ENCODE measurements at places on chromosomes 16 and 17.

GRCh38 chr17:3688027-3688553, 7.9 kb downstream of the P2RX5 start:
- no peak for DNase-seq
- no peak overlapping the region for H3K27ac ChIP-seq
- peaks cover 56% of the 10 kb centered on the region for H3K27me3 ChIP-seq
- H3K4me3 ChIP-seq, result no peak overlapping the region

GRCh38 chr16:72569677-72570076, 397.7 kb upstream of the PMFBP1 start:
- no peak for DNase-seq
- no peak overlapping the region for H3K27ac ChIP-seq
- H3K4me3 ChIP-seq, result no peak overlapping the region
- no peaks in the 10 kb centered on the region for H3K4me1 ChIP-seq

DNA sequence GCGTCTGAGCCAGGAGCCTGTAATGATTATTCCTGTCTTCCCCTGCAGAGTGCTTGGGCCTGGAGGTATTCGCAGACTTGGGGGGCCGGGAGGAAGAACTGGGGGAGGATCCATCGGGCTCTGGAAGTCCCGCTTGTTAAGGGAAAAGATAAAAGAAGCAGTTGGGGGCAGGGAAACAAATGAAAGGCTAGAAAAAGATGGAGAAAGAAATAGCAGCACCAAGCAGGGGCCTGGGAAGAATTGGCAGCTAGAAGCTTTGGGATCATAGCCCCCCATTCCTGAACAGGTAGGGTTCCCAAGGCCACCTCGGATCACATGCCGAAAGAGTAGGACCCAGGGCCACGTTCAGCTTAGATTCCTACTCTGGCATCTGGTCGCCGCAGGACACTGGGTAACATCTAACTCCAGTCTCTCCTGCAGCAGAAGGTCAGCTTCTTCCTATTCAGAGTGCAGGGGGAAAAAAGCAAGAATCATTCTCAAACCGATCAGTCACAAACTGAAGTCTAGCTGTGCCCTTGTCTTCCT, 23.6 kb downstream of the ADAM11 start:
- H3K4me3 ChIP-seq, result peak overlapping the region; percentile 44
- no peaks in the 10 kb centered on the region for H3K27me3 ChIP-seq
- DNase-seq, result no peak
- peak overlapping the region; percentile 93 for H3K27ac ChIP-seq

DNA sequence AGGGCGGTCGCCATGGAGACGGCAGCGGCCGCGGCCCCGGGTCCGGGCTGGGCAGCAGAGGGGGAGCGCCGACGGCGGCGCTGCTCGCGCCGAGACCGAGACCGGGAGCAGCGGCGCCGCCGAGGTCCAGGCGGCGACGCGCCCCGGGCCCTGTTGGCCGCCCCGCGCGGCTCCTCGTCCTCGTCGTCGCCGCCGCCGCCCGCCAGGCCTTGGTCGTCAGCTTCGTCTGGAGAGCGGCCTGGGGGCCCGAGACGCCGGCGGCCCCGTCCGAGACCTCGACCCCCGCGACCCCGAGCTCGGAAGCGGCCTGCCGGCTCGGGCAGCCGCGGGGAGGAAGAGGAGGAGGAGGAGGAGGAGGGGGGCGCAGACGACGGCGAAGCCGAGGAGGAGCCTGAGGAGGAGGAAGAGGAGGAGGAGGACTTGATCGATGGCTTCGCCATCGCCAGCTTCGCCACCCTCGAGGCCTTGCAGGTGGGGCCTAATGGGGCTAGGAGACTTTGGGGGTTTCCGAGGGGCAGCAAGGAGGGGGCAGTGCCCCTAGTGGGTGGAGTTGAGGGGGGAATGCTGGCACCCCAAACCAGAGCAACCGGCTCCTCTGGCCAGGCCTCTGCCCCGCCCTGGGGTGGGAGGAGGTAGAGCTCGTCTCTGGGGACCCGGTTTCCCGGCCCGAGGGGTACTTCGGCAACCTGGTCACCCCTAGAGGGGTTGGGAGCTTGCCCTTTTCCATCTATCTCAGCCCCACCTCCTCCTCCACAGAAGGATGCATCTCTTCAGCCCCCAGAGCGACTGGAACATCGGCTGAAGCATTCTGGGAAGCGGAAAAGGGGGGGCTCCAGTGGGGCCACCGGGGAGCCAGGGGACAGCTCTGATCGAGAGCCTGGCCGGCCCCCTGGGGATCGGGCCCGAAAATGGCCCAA, 1.5 kb downstream of the FBRS start:
- peak overlapping the region; percentile 100 for H3K27ac ChIP-seq
- no peaks in the 10 kb centered on the region for H3K27me3 ChIP-seq
- peak overlapping the region; percentile 88 for H3K4me3 ChIP-seq
- peaks cover 64% of the 10 kb centered on the region for H3K36me3 ChIP-seq

DNA sequence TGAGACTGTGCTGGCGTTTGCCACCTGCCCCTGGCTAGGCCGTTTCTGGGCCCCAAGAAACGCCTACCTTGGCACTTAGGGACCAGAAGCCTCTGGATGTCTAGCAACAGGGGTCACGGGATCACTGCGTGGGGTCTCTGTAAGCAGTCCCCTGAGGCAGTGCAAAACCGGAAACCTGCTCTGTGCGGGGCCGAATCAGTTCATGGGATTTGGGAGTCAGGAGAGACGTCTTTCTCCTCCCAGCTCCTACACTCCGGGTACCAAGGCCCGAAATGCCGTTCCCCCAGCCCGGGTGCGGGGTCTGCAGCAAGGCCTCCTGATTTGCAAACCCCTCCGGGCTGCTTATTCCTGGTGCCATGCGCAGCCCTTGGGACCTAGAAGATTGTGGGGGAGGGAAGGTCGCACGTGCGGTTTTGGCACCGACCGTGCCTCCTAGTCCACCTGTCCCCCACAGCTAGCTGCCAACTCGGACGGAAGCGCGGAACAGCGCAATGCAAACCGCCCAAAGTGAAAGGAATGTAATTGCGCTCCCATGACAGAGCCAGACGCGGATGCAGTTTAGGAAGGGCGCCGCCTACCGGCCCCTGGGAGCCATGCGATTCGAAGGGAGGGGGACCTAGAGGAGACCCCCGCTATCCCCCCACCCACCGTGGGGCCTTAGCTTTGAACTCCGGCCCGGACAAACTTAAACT, 6.5 kb downstream of the IRX5 start:
- no peak for DNase-seq
- peak overlapping the region; percentile 92 for H3K27ac ChIP-seq
- H3K4me3 ChIP-seq, result peak overlapping the region; percentile 85
- peaks cover 6% of the 10 kb centered on the region for H3K36me3 ChIP-seq

GRCh38 chr17:14732211-14732610, 431.3 kb downstream of the HS3ST3B1 start:
- peaks cover 10% of the 10 kb centered on the region for H3K27me3 ChIP-seq
- no peaks in the 10 kb centered on the region for H3K36me3 ChIP-seq
- no peak overlapping the region for H3K27ac ChIP-seq
- no peak for DNase-seq
- H3K4me3 ChIP-seq, result no peak overlapping the region

- H3K27ac ChIP-seq, result no peak overlapping the region
- H3K36me3 ChIP-seq, result peaks cover 11% of the 10 kb centered on the region
- H3K27me3 ChIP-seq, result no peaks in the 10 kb centered on the region
- H3K4me1 ChIP-seq, result peaks cover 4% of the 10 kb centered on the region
- DNase-seq, result no peak
Measured at GRCh38 chr17:3801792-3802191, 804 bp upstream of the ITGAE start.

GRCh38 chr16:16048904-16049582, 99.6 kb downstream of the ABCC1 start:
- H3K27me3 ChIP-seq, result no peaks in the 10 kb centered on the region
- H3K4me3 ChIP-seq, result no peak overlapping the region
- DNase-seq, result peak; percentile 53
- peak overlapping the region; percentile 71 for H3K27ac ChIP-seq
- H3K36me3 ChIP-seq, result peaks cover 75% of the 10 kb centered on the region

DNA sequence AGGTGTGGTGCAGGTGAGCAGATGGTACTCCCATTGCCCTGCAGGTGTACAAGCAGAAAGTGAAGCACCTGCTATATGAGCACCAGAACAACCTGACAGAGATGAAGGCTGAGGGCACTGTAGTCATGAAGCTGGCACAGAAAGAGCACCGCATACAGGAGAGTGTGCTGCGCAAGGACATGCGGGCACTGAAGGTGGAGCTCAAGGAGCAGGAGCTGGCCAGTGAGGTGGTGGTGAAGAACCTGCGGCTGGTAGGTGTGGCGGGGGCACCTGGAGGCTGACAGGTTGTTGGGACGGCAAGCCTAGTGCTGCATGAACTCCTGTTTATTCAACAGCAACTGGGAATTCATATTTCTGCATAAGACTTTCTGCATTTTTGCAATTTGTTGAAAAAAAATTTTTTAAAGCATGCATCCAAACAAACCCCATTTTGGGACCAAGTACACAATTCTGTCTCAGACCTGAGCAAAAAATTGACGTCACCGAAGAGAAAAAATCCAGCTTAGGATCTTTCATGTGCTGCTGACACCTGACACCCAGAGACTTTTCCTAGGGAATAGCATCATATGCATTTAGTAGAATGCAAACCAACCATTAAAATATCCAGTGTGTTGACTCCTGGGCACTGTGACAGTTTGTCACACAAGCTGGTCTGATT, 13.5 kb upstream of the DBNDD1 start:
- no peak for DNase-seq
- no peak overlapping the region for H3K27ac ChIP-seq
- H3K36me3 ChIP-seq, result peaks cover 48% of the 10 kb centered on the region
- H3K27me3 ChIP-seq, result no peaks in the 10 kb centered on the region
- H3K4me3 ChIP-seq, result no peak overlapping the region
- H3K4me1 ChIP-seq, result no peaks in the 10 kb centered on the region

GRCh38 chr17:1019451-1019850, 22.5 kb downstream of the TIMM22 start:
- H3K27ac ChIP-seq, result peak overlapping the region; percentile 88
- H3K4me3 ChIP-seq, result no peak overlapping the region

DNA sequence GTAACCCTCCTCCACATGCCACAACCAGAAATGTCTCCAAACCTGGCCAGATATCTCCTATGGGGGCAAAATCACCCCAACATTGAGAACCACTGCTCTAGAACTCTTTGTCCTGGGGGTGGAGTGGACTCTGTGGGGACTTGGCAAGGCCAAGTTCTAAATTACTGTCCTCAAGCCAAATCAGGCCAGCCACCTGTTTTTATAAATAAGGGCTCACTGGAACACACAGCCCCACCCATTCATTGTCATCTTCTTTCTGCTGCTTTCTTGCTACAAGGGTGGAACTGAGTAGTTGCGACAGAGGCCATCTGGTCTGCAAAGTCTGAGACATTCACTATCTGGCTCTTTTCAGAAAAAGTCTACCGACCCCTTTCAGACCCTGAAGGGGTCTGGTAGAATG, 26.8 kb upstream of the TMEM220 start:
- no peaks in the 10 kb centered on the region for H3K4me1 ChIP-seq
- H3K27ac ChIP-seq, result no peak overlapping the region
- peaks cover 31% of the 10 kb centered on the region for H3K27me3 ChIP-seq
- no peak overlapping the region for H3K4me3 ChIP-seq
- no peaks in the 10 kb centered on the region for H3K36me3 ChIP-seq
